ENCODE measurements at places on chromosomes 1 and 21. TPM values are rescaled to one million over a fixed set of nuclear protein-coding genes. Genes with fewer than 3 reads are reported as not detected.

- DNase-seq: no peak
Observed at GRCh38 chr1:81671038-81671437, 129.7 kb upstream of the ADGRL2 start.

Gene C1orf87
- total RNA-seq: 0.17 TPM

- DNase-seq: no peak
Observed at GRCh38 chr1:109239409-109240068, 9.8 kb upstream of the CELSR2 start.

- DNase-seq: no peak
Observed at GRCh38 chr1:154598871-154599635, 8.9 kb downstream of the ADAR start.

GRCh38 chr21:36859744-36860501, 106.5 kb downstream of the HLCS start:
- DNase-seq: no peak

DNA sequence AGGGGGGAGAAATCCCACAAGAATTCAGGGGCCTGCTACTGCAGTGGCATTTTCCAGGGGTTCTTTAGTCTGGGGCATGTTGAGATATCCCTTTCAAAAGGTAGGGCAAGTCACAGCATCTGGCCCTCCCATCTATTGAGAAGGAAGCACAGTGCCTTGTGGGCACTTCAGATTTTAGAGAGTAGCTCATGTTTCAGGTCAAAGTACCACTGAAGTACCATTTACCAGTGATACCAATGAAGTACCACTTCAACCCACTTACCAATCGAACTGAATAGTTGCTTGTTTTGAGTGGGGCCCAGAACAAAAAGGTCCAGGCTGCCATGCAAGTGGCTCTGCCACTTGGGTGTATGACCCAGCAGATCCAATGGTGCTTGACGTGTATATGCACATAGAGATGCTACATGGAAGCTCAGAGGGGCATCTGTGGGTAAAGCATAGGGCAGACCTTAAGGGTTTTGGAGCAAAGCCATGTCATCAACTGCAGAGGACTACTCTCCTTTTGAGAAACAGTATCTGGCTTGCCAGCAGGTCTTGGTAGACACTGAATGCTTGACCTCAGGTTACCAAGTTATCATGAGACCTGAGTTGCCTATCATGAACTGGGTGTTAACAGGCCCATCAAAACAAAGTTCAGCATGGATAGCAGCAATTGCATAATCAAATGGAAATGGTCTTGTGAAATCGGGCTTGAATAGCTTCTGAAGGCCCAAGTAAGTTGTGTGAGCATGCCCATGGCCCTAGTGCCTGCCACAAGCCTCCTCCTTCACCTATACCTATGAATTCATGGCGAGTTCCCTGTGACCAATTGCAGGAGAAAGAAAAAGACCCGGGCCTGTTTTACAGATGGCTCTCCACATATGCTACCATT, 23.5 kb downstream of the PLA2G2D start:
- no peak for DNase-seq

DNA sequence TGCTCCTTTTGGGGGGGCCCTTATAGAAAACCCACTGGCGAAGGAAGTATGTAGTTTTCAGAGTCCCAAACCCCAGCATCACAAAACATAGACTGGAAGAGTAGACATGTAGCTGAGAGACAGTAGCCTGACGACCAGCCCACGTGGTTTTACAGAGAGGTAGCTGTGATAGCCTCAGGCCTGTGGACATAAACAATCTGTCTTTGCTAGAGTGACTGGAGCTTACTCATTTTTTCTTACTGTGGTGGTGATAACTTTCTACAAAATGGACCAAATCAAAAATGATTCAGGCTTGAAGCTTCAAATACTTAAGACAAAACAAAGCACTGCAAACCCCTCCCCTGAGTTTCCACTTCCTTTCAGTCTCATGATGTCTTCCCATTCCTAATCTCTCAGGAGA, 497.0 kb downstream of the RWDD3 start:
- DNase-seq: no peak

Gene PIAS3
- 17.8 TPM for total RNA-seq

GRCh38 chr1:99768524-99769245, 2.2 kb upstream of the FRRS1 start:
- DNase-seq: no peak

DNA sequence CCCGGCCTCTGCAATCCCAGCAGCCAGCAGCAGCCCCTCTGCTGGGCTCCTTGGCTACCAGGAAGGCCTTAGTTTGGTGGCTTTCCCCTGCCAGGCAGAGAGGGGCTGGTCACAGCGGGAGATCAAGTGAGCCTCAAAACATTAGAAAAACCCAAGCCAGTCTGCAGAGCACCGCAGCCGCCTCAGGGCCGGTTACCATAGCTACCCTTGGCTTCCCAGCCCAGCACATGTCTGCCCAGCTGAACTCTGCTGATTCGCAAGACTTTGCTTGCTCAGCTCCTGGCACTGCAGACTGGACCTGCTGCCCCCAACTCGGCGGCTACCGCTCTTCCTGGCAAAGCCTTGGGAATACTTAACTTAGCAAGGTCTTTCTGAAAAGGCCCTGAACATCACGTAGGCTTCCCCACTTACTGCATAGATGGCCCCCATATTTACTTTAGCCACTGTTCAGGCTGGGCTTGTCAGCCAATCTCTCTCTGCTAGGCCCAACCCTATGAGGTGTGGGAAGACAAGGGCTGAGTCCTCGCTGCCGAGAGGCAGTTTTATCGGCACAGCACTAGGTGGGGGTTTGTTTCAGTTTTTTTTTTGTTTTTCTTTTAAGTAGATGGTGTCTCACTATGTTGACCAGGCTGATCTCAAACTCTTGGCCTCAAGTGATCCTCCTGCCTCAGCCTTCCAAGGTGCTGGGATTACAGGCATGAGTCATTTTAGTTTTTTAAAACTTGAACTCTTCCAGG, 28.6 kb upstream of the PLEKHG5 start:
- no peak for DNase-seq

DNA sequence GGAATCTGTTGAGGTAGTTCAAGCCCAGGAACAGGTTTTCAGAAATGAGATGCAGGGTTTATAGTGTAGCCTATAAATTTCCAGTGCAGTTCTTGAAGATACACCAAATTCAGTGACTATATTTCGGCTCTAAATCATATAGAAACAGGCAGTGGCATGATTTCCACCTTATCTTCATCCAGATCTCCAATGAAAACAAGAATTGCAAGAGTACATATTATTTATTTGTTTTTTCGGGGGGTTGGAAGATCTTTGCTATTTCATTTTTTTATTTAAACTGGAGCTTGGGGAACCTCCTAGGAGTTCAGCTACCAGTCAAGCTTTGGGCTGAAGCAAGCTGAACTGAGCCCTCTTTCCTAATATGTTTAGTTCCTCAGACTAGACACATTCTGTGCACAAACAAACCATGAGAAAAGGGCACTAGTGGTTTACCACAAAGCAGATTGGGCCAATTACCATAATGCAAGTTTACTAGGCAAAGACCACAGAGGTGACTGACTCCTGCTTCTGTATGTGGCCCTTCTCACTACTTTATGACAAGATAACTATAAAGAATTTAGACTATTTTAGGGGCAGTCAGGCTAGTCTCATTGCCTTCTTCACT, 68.5 kb downstream of the RGS2 start:
- DNase-seq: no peak

- DNase-seq: no peak
Observed at GRCh38 chr1:106232128-106232527, 824.3 kb upstream of the PRMT6 start.

- no peak for DNase-seq
Observed at GRCh38 chr21:26842300-26842699, 2.9 kb downstream of the ADAMTS1 start.

Gene HEYL
- 0.14 TPM for total RNA-seq

Gene LDLRAD2
- not detected for total RNA-seq

GRCh38 chr1:162757476-162757875, 33.0 kb upstream of the HSD17B7 start:
- DNase-seq: no peak

DNA sequence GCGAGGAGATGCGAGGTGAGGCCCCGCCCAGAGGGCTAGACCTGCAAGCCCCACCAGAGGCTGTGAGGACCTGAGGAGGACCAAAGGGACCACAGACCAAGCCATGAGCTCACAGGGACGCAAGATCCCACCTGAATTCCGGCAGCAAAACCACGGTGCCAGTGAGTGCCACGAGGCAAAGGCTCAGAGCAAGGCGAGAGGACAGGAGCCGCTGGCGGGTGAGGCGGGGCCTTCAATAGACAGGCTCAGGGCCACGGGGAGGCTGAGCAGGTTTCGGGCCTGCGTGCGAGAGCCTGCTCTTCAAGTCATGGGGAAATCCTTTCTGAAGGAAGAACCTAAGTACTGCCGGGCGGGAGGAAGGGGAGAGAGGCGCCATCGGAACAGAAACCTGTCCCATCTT, 7.1 kb upstream of the TMEM240 start:
- no peak for DNase-seq

DNA sequence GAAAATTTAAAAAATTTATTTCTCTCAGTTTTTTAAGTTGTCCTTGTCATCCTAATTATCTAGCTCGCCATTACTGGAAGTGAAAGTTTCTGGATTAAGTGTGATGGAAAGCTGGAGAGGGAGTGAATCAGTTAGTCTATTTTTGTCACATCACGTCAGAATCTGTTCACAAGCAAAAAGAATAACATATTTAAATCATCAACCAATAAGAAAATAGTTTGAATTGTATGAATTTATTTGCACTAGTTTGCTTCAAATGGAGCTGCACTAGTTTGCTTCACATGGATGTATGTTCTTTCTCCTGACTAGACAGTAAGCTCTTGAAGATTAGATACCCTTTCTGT, 22.8 kb downstream of the PHC2 start:
- DNase-seq: no peak

DNA sequence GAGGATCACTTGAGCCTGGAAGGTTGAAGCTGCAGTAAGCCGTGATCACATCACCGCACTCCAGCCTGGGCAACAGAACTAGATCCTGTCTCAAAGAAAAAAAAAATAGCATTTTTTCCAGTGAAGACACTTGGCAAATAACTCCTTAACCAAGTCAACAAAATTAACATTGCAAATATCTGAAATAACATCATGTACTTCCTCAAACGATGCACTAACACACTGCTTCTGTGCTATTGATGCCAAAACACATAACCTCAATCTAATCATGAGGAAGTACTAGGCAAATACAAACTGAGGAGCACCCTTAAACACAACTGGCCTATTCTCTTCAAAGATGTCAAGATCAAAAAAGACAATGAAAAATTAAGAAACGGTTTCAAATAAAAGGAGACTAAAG, 32.3 kb downstream of the PABPC4 start:
- DNase-seq: no peak

DNA sequence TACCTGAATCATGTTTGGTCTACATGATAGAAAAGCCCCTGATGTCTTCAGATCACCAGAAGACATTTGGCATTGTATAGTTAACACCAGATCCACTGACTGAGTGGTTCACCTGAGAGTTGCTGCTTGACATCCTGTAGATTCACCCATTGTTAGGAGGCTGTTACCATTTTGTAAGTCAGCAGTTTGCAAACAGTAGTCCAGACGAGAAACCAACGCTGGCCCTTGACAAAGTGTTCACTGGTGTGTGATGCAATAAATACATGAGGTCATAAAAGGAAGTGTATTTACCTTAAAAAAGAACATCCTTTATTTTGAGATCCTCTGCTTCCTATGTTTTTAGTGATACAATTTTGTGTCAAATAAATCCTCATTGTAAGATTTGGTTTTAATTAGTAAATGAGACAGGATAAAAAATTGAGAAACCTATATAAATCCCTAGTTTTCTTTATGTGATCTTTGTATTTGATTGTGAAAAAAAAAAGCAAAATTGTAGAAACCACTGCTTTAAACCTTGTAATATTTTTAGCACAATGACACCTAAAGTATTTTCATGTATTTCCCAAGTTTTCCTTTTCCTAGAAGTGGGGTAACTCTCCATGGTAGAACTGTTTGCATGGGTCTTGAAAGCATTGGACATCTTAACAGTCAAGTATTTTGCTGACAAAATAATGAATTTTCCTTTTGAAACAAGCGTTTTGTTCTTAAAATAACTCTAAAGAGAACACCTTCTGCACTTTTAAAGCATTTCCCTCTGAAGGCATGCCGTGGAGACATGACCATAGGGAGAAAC, 204.3 kb downstream of the FGGY start:
- no peak for DNase-seq

DNA sequence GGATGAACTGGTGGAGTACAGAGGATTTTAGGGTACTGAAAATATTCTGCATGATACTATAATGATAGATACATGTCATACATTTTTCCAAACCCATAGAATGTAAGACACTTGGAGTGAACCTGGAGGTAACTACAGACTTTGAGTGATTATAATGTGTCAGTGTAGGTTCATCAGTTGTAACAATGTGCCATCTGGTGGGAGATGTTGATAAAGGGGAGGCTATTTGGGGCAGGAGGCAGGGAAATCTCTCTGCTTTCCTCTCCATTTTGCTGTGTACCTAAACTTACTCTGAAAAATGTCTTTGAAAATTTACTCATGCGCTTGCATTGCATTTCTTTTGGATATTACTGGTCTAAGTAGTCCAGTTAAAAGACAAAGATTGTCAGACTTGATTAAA, 35.2 kb downstream of the PTBP2 start:
- no peak for DNase-seq

- DNase-seq: no peak
Observed at GRCh38 chr1:43975249-43975961, 645 bp downstream of the ATP6V0B start.

GRCh38 chr1:25754470-25755181, 45.4 kb upstream of the SELENON start:
- no peak for DNase-seq

DNA sequence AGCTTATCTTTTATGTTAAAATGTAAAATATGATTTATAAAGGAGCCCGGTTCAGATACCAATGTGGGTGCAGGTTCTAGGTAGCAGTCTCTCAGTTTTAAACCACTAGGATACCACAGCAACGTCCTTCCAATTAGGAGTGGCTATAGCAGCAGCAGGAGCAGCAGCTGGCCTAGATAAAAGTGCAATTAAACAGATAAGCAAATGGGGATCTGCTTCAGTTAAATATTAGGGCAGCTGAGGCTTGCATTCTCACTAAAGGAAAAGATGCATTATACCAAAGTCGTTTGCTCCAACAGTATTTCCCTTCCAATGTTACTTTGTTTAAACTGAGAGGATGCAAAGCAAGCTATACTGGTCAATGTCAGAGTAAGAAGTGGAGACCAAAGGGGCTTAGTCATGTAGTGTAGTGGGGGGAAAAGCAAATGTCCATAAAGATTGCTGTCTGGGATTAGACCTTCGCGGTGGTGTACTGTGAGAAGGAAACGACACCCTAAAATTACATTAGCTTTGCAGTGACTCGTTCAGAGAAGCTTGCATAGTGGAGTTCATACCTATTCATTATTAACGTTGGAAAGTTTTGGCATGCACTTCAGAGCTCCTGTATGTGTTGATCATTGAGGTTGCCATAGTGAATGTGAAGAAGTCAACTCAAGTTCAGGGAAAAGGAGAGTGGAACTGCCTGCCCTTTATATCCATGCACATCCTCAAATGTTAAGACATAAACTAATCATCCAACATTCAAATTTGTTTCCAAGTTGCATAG, 272.2 kb downstream of the VAV3 start:
- no peak for DNase-seq

Gene SLC5A9
- total RNA-seq: not detected

Gene HSPB7
- total RNA-seq: not detected

GRCh38 chr21:16460936-16461335, 731.2 kb downstream of the USP25 start:
- no peak for DNase-seq

GRCh38 chr1:9278585-9279153, 14.0 kb upstream of the SPSB1 start:
- DNase-seq: no peak

- no peak for DNase-seq
Observed at GRCh38 chr1:94024104-94024792, 96.7 kb downstream of the ABCA4 start.

- no peak for DNase-seq
Observed at GRCh38 chr1:59446257-59446901, 149.5 kb downstream of the FGGY start.

Gene ADCY10
- total RNA-seq: not detected
